ENCODE measurements at places on chromosomes 5 and 9. TPM values are rescaled to one million over a fixed set of nuclear protein-coding genes. Genes with fewer than 3 reads are reported as not detected.

- H3K36me3 ChIP-seq, result no peaks in the 10 kb centered on the region
- no peaks in the 10 kb centered on the region for H3K27me3 ChIP-seq
- no peaks in the 10 kb centered on the region for H3K4me1 ChIP-seq
- H3K4me3 ChIP-seq, result no peak overlapping the region
- no peak overlapping the region for H3K27ac ChIP-seq
- DNase-seq, result no peak
These were observed 36.6 kb upstream of the VCAN start for GRCh38 chr5:83434946-83435345.

PCDHGA1 gene
- 2.0 TPM for total RNA-seq

DNA sequence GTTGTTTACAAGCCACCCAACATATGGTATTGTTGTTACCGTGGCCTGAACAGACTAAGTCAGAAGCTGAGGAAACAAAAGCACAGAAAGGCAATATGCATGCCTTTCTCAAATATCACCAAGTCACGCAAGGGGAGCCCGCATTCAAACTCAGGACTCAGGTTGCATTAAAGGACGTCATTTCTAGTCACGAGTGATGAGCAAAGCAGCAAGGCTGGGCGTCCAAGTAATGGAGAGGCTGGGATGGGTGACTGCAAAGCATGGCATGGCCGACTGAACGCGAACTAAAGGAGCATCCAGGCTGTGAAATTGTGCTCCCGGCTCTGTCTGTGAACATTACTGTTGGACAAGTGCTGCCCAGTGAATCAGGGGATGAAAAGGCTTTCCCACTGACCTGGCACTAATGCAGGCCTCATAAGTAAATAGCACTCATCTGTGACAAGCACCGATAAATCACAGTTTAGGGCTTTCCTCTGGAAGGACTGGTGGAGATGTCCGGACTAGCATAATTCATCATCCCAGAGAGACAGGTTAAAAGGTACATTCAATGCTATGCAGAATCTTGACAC lies 202.8 kb downstream of the SPOCK1 start:
- no peak overlapping the region for H3K27ac ChIP-seq
- H3K4me3 ChIP-seq, result no peak overlapping the region
- no peak for DNase-seq
- H3K27me3 ChIP-seq, result no peaks in the 10 kb centered on the region

GRCh38 chr5:77329664-77330430 lies 119.4 kb downstream of the PDE8B start:
- peaks cover 25% of the 10 kb centered on the region for H3K4me1 ChIP-seq
- H3K27me3 ChIP-seq, result no peaks in the 10 kb centered on the region
- H3K27ac ChIP-seq, result no peak overlapping the region
- DNase-seq, result no peak

DNA sequence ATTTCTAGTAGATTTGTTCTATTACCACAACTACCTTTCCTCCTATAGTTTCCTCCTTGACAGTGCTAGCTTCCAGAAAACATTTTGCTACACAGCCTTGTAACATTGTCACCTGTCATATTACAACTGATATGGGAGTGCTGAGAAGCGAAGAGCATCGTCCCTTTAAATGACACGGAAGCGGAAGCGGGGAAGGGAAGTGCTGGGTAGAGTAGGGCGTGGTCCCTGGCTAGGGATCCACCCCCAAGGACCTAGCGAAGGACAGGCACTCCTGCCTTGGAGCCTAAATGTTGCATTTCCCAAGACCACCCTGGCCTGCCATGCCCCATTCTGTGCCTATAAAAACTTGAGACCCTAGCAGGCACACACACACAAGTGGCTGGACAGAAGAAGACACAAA lies 57.4 kb upstream of the RANBP6 start:
- DNase-seq, result no peak
- H3K4me1 ChIP-seq, result no peaks in the 10 kb centered on the region
- no peak overlapping the region for H3K27ac ChIP-seq
- H3K27me3 ChIP-seq, result no peaks in the 10 kb centered on the region
- no peaks in the 10 kb centered on the region for H3K36me3 ChIP-seq

PLPPR1 gene
- not detected for total RNA-seq

TRPM3 gene
- 1.5 TPM for total RNA-seq

DNA sequence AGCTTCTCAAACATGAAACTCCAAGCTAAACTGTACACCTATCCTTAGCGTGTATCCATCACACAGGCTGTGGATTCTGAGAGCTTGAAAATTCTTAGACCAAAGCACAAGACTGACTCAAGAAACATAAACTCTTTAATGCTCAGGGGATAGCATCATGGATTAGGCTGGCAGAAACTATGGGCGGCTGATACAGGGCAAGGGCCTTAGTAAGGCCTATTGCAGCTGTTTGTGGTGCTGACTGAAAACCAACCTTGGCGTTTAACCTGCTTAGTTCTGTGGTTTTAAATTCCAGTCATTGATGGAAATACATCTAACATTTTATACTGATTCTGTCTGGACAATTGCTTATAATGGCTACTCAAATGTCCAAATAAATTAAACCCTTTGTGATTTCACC lies 183.7 kb downstream of the TLR4 start:
- H3K27me3 ChIP-seq, result no peaks in the 10 kb centered on the region
- no peak overlapping the region for H3K27ac ChIP-seq
- no peak overlapping the region for H3K4me3 ChIP-seq
- no peak for DNase-seq
- no peaks in the 10 kb centered on the region for H3K4me1 ChIP-seq
- H3K36me3 ChIP-seq, result no peaks in the 10 kb centered on the region

GRCh38 chr9:70468291-70468690 lies 53.8 kb upstream of the KLF9 start:
- H3K27me3 ChIP-seq, result no peaks in the 10 kb centered on the region
- H3K4me1 ChIP-seq, result no peaks in the 10 kb centered on the region
- H3K27ac ChIP-seq, result peak overlapping the region; percentile 88
- H3K4me3 ChIP-seq, result no peak overlapping the region

DNA sequence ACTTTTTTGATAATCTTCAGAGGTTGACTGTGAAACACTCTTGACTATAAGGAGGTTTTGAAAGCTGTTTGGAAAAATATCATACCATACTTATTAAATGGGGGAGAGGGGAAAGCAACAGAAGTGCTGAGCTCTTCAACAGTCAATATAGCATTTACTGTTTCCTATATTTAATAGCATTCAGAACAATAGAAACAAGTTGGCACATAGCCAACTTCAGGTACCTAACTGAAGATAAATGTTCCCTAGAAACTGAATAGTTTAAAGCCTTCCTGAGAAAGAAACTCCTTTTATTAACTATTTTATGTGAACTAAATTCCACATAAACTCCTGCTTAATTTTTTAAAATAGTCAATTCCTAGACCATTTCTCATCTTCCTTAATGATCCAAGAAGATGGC lies 26.3 kb downstream of the SLC31A1 start:
- DNase-seq, result no peak
- no peaks in the 10 kb centered on the region for H3K4me1 ChIP-seq
- H3K27ac ChIP-seq, result no peak overlapping the region
- H3K36me3 ChIP-seq, result no peaks in the 10 kb centered on the region
- H3K27me3 ChIP-seq, result no peaks in the 10 kb centered on the region

OMD gene
- total RNA-seq, result 22.7 TPM

- no peaks in the 10 kb centered on the region for H3K27me3 ChIP-seq
- H3K4me3 ChIP-seq, result no peak overlapping the region
- H3K36me3 ChIP-seq, result no peaks in the 10 kb centered on the region
- no peaks in the 10 kb centered on the region for H3K4me1 ChIP-seq
- no peak for DNase-seq
These were observed 175.1 kb downstream of the CCDC192 start for GRCh38 chr5:127878174-127878750.

MAP1B gene
- total RNA-seq, result 558 TPM

DNA sequence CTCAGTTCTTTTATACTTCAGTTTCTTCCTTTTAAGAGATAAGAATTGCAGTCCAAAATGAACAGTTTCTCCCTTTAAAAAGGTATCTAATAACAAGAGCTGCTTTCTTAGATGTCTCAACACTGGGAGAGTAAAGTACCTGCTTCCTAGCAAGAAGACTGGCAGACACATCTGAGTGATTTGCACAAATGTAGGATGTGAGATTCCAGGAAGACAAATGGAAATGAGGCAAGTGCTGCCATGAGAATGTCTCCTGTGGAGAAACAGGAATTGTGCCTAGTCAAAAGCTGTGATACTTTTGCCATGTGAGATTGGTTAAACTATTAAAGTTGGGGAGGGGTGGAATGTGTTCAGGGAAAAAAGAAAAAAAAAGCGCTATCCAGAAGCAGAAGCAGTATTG lies 159.1 kb downstream of the HTR1A start:
- H3K27me3 ChIP-seq, result no peaks in the 10 kb centered on the region
- H3K4me3 ChIP-seq, result no peak overlapping the region
- no peaks in the 10 kb centered on the region for H3K36me3 ChIP-seq
- H3K27ac ChIP-seq, result no peak overlapping the region

DNA sequence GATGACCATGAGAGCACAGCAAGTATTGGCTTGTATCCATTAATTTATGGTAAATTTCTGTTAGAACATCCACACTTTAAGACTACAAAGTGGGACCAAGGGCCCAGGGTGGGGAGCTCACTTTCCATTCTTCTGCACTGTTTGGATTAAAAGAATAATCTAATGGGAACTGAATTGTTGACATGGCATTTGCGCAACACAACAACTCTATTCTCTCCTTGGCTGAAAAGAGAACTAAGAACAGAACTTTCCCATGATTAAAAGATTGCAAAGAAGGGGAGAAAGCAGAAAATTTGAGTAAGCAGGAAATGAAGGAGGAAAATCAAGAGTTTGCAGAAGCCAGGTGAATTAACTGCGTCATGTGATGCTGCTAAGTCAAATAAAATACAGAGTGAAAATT lies 143.4 kb downstream of the HINT1 start:
- no peak for DNase-seq
- H3K4me3 ChIP-seq, result no peak overlapping the region
- H3K27me3 ChIP-seq, result no peaks in the 10 kb centered on the region
- no peak overlapping the region for H3K27ac ChIP-seq
- no peaks in the 10 kb centered on the region for H3K4me1 ChIP-seq

C8G gene
- total RNA-seq, result not detected

- no peaks in the 10 kb centered on the region for H3K36me3 ChIP-seq
- H3K27ac ChIP-seq, result no peak overlapping the region
- H3K4me3 ChIP-seq, result no peak overlapping the region
- no peaks in the 10 kb centered on the region for H3K27me3 ChIP-seq
These were observed 153.5 kb downstream of the CDH6 start for GRCh38 chr5:31346896-31347551.

GRCh38 chr9:27206041-27206440 lies 90.9 kb downstream of the EQTN start:
- H3K27ac ChIP-seq, result no peak overlapping the region
- H3K27me3 ChIP-seq, result no peaks in the 10 kb centered on the region
- H3K4me1 ChIP-seq, result no peaks in the 10 kb centered on the region
- H3K4me3 ChIP-seq, result no peak overlapping the region
- no peaks in the 10 kb centered on the region for H3K36me3 ChIP-seq
- no peak for DNase-seq

ARL14EPL gene
- not detected for total RNA-seq

DNA sequence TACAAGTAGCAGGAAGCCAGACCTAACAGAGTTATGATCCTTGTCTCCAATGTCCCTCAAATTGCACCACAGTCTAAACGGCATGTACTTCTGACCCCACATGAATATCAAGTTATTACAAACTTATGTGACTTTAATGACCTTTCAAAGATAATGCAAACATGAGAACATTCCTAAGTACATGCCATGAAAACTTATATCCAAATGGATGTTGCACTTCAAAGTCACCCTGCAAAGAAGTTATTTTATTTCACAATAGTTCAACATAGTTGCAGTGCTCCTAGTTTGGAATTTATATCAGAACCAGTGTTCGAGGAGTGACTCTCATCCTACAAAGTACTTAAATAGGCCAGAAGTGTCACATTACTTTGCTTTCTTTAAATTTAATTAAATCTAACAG lies 41.2 kb upstream of the ITGA1 start:
- H3K27ac ChIP-seq, result no peak overlapping the region
- no peaks in the 10 kb centered on the region for H3K4me1 ChIP-seq
- no peak overlapping the region for H3K4me3 ChIP-seq
- DNase-seq, result no peak
- no peaks in the 10 kb centered on the region for H3K36me3 ChIP-seq

GRCh38 chr5:52989781-52990527 lies 802 bp downstream of the ITGA2 start:
- H3K36me3 ChIP-seq, result no peaks in the 10 kb centered on the region
- H3K4me1 ChIP-seq, result peaks cover 10% of the 10 kb centered on the region
- H3K4me3 ChIP-seq, result peak overlapping the region; percentile 62
- peak overlapping the region; percentile 3 for H3K27ac ChIP-seq
- DNase-seq, result no peak

GPR21 gene
- not detected for total RNA-seq

- DNase-seq, result peak; percentile 78
- peaks cover 25% of the 10 kb centered on the region for H3K36me3 ChIP-seq
- H3K27ac ChIP-seq, result peak overlapping the region; percentile 24
- no peak overlapping the region for H3K4me3 ChIP-seq
- H3K27me3 ChIP-seq, result no peaks in the 10 kb centered on the region
These were observed 70.0 kb downstream of the SECISBP2 start for GRCh38 chr9:89388084-89388867.

GRCh38 chr5:6302075-6302474 lies 76.3 kb downstream of the MED10 start:
- H3K4me1 ChIP-seq, result no peaks in the 10 kb centered on the region
- H3K27me3 ChIP-seq, result no peaks in the 10 kb centered on the region
- DNase-seq, result no peak
- no peak overlapping the region for H3K27ac ChIP-seq
- H3K4me3 ChIP-seq, result no peak overlapping the region

- H3K36me3 ChIP-seq, result no peaks in the 10 kb centered on the region
- DNase-seq, result no peak
- H3K27ac ChIP-seq, result no peak overlapping the region
These were observed 106.4 kb downstream of the CACNA1B start for GRCh38 chr9:137984005-137984404.

ELOVL7 gene
- total RNA-seq, result 1.5 TPM

DNA sequence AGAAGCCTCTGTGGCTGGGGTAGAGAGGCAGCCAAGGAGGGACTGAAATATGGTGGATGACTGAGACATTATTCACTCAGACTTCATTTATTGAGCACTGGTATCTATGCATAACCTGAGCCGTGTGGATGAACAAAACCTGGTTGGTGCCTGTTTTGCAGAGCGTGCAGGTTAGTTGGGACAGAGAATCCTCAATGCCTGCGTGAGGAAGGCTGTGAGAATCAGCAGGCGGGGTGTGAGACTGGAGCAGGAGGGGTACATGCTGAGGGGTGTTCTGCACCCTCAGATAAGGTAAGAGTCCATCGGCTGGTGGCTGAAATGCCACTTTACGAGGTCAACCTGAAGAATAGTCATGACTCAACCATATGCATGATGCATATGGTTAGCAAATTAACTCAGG lies 271.6 kb downstream of the MED10 start:
- no peaks in the 10 kb centered on the region for H3K27me3 ChIP-seq
- H3K4me3 ChIP-seq, result no peak overlapping the region
- H3K4me1 ChIP-seq, result no peaks in the 10 kb centered on the region
- no peak for DNase-seq
- no peaks in the 10 kb centered on the region for H3K36me3 ChIP-seq
- no peak overlapping the region for H3K27ac ChIP-seq

DNA sequence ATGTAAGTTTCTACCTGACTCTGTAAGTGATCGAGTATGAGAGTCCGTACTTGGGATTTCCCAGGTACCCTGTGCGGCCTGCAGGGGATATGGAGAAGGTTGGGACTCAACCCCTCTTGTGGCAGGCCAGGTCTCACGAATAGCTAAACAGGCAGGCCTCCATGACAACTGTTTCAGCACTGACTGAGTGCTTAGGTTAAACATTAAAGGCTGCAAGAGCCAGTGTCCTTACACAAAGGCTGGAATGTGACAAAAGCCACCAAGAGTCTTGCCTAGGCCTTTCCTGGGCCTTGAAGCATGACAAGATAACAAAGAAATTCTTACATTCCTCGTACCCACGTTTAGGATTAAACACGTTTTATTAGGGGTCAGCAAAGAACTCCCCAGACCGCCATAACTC lies 58.6 kb downstream of the THBS4 start:
- no peaks in the 10 kb centered on the region for H3K4me1 ChIP-seq
- no peak overlapping the region for H3K27ac ChIP-seq
- H3K36me3 ChIP-seq, result no peaks in the 10 kb centered on the region

SPATA9 gene
- not detected for total RNA-seq
